Activated CD8-positive, alpha-beta memory T cell treated with anti-CD3 and anti-CD28 coated beads for 1 hour (primary cell): ENCODE measurements at places on chromosomes 6 and 20.

DNA sequence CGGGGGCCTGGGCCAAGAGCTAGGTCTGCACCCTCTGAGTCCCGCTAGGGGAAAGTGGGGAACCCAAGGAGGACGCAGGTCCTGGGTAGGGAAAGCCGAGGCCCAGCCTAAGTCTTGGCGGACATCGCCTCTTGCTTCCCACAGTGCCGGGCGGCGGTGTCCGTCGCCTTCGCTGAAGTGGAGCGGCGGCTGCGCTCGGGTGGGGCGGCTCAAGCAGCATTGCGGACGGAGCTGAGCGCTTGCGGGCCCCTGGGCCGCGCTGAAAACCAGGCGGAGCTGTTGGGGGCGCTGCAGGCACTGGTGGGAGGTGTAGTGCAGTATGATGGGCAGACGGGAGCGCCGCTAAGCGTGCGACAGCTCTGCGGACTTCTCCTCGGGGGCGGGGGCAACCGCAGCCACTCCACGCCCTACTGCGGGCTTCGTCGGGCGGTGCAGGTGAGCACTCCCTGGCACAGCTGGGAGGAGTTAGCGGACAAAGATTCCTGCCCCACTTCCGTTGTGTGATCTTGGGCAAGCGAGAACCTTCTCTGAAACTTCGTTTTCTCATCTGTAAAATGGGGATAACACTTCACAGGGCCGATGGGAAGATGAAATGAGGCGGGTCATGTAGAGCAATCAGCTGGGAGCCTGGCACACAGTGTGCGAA is 4.2 kb downstream of the PRSS16 start:
- DNase-seq, result peak; percentile 42

DNA sequence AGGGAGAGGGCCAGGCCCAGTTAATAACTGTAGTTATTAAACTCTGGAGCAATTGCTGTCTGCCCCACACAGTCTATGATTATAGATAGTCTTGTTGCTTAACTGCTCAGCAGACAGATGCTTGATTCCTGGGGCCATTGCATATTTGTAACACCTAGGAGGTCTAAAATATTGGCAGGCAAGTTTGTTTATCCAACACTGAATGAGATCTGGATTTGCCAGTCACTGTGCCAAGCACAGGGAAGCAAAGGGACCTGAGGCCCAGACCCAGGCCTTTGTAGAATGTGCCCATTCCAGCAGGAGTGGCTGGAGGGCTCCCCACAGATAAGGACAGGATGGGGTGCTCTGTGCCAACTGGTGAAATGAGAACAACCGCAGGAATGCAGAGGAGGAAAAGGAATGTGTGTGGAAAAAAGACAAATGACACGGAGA is 17.6 kb upstream of the ENTPD6 start:
- DNase-seq, result no peak

DNA sequence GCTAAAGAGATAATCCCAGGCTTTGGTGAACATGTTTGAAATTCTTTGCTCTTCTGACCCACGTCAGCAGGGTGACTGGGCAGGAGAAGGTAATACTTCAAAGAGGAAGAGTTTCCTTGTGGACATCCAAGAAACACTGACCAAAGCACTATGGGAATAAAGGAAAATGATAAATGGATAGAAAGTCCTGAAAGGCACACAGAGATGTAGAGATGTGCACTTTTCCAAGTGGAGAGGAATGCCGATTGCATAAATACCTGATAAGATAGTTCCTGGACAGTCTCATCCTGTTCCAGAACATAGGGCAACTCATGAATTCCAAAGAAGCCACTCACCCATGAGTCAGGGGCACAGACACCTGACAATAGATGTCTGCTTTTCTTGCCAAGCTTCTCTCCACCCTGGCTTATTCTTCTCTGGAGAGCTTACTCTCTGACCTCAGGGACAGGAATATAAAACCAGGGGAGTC is 191.3 kb upstream of the FOXA2 start:
- DNase-seq, result no peak

DNA sequence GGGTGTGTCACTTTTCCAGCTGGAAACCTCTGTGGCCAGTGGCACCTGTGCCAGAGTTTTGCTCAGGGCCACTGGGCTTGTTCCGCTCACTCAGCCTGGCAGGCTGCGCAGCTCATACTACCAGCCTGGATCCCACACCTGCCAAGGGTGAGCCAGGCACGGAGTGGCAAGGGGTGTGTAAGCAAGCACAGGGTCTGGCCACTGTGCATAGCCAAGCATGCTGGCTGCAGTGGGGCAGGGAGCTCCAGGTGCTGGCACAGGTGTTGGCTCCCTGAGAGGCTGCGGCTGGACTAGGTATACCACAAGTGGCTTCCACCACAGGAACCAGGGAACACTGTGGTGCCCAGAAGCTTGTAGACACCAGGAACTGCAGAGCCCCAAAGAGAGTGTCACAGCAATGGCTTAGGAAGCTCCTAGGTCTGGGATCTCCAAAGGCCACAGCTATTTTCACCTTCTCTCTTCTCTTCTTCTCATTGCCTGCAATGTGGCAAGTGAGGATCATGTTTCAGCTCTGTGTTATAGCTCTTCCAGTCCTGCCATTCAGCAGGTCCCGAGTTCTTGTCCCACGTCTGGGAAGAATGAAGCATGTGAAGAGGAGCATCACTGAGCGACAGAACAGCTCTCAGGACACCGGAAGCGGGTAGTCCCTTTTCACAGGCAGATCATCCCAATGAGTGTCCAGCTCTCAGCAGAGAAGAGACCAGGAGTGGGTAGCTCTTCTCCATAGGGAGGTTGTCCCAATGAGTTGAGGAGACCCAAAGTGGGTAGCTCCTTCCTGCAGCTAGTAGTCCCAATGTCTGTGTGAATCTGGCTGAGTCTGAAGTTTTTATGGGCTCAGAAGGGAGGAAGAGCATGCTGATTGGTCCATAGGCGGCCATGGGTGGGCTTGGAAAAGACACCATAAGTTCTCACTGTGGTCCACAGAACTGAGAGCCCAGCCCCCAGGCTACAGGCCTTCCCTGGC is 41.3 kb downstream of the WASF1 start:
- DNase-seq, result no peak

DNA sequence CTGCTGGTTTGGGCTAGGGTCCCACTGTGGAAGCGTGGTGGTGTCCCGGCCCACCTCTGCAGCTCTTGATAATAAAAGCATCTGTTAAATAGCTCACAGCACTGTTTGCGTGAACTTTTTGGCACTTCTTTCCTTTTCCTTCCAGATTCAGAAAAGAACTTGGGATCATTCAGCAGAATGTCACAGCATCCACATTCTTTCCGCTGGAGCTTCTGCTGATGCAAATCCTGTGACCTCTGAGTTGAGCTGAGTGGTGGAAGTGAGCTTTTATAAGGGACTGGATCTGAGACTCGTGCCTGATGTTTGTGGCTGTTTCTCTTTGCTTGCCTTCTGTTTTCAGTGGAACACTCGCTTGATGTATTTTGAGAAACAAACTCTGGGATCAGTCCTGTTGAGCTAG is 3.9 kb downstream of the OSBPL2 start:
- DNase-seq, result no peak

DNA sequence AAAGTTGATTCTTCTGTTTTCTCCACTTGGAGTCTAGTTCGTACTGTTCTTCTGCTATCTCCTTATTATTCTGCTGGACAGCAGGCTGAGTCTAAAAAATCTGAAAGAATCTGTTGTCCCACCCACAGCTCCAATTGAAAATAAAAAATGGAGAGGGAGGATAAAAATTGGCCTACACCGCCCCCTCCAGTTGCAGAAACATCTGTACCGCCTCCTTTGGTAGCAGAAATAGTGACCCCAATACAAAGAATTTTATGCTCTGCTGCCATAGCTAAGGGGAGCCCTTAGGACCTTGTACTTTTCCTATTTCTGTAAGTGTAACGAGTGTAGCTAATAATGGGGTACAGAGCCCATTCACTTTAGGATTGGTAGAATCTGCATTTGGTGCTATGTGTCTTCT is 4.9 kb upstream of the FKBP1A start:
- no peak for DNase-seq

DNA sequence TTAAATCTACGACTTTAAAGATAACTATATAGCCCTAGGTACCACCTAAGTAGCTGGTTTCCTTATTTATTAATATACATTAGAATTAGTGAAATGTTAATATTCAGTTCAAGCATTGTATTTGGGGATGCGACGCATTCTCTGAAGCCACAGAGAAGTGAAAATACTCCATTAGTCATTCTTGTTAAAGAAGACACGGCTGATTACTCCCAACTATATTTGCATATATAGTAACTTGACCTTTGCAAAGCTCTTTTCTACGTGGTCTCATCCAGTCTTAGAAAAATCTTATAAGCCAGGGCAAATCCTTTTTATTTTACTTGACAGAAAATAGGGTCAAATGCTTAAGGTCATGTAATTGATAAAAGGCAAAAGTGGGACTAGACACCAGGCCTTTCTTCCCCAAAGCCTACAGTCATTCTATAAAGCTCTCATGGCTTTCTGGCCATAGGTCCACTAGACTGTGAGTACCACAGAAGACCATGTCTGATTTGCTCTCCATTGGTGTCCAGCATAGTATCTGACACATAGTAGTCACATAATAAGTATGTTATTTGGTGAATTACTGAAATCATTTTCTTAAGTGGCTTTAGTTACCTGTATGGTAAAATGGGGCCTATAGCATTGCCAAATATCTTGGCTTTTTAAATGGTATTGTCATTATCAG is 11.3 kb downstream of the ZHX3 start:
- no peak for DNase-seq

DNA sequence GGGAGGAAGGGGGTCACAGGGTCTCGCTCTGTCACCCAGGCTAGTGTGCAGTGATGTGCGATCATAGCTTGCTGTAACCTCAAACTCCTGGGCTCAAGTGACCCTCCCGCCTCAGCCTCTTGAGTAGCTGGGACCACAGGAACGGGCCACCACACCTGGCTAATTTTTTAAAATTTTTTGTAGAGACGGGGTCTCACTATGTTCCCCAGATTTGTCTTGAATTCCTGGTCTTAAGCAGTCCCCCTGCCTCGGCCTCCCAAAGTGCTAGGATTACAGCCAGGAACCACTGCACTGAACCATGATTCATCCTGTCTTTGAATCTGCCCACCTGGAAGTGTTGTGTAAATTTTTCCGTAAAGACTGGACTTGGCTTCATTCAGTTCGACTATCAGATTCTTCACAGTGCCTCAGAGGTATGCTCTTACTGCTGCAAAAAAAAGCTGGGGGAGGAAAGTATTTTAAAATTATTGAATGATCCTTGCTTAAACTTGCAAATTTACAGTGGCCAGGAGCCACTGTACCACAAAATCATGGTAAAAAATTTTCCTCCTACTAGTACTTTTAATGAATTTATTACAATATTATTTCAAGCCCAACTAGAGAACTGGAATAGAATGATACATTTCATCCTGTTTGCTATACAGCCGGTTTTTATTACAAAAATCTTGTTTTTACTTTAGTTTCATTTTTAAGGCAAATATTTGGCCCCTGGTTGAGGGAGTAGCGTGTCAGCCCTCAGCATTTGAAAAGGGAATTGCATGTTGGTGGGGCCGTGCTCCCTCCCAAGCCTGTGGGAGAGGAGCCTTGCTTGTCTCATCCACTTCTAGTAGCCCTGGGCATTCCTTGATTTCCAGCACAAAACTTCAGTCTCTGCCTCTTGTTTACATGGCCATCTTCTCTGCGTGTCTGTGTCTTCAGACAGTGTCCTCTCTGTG is 202.5 kb upstream of the SGK1 start:
- DNase-seq, result no peak

GRCh38 chr6:63259153-63259552 is 47.9 kb downstream of the FKBP1C start:
- DNase-seq, result no peak

- DNase-seq, result no peak
These were observed 1.6 kb upstream of the NPBWR2 start for GRCh38 chr20:64108731-64109681.

DNA sequence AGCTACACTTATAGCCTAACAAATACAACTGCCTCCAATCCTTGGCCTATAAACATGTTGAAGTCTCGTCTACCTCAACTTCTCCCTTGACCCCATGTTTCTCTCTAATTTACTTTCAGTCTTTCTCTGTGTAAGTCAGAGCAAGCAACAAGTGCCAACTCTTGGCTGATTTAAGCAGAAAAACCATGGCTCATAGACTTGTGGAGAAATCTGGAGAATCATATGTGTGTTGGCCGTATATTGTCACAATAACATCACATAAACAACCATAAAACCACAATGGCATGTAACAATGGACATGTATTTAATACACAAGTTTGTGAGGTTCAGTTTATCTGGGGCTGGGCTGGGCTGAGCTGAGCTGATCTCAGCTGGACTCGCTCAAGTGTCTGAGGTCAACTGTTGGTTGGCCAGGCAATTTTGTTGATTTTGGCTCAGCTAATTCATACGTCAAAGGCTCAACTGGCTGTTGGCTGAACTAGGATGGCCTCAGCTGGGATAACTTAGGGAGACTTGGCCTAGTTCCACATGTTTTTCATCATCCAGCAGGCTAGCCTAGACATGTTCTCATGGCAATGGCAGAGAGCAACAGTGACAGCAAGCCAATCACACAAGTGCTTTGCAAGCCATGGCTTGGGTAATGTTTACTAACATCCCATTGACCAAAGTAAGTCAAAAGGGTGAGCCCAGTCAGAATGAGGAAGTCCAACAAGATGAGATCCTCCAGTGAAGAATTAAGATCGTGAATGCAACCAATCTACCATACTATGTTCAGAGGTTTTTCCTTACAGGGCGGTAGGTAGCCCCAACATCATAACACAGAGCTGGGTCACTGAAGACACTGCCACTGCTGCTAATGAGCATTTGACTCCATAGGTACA is 12.9 kb upstream of the TBC1D22B start:
- no peak for DNase-seq

DNA sequence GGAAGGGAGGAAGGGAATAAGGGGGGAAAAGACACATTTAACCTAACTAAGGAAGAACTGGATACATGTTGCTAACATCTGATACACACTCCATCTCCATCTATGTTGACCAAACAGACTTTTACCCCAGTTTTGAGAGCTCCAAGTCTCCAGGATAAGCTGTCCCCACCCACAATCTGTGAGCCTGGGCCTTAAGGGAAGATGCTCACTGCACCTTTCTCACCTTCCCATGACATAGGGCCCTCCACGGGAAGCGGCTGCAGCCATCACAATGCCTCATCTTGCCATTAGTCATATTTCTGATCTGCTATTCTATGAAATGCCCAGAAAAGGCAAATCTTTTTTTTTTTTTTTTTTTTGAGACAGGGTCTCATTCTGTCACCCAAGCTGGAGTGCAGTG is 126.6 kb upstream of the SALL4 start:
- no peak for DNase-seq

- no peak for DNase-seq
These were observed 303.7 kb downstream of the TBC1D7 start for GRCh38 chr6:13024616-13025015.

DNA sequence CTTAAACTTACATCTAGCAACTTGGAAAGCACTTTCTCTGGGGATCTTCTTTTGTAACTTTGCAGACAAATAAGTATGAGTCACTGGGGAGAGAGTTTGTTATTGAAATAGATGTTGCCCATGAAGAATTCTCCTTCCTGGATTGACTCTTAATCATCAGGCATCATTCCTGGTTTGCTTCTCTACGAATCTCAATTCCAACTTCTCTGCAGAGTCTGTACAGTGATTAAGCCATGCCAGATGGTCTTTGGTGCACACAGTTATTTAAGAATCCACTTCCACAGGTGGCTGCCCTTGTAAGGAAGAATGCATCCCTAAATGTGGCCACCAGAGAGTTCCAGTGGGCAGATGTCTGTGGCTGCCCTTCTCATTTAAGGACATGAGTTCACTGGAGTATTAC is 25.7 kb downstream of the MYCT1 start:
- no peak for DNase-seq
